Activated CD4-positive, alpha-beta T cell treated with anti-CD3 and anti-CD28 coated beads for 36 hours (primary cell): ENCODE measurements at places on chromosomes 3 and 15.

- no peak for DNase-seq
Measured at GRCh38 chr3:181752202-181752671, 40.5 kb downstream of the SOX2 start.

GRCh38 chr3:174158674-174159073 lies 700.5 kb upstream of the NAALADL2 start:
- DNase-seq, result no peak

- peak; percentile 56 for DNase-seq
Measured at GRCh38 chr3:149352556-149352955, 19.1 kb upstream of the TM4SF18 start.

DNA sequence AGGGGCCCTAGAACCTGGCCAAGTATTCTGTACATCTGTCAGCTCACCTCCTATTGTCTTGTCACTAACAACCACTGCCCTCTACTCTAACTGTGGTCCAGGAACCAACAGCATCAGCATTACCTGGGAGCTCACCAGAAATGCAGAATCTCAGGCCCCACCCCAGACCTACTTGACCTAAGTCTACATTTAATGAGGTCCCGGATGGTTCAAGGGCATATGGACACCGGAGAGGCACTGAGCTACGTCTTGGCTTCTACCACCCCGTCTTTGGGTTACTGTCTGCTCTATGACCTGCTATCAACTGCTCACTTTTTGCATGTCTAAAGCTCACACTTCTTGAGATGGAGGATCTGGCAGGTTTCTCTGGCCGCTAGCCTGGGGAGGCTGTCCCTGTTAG lies 8.1 kb downstream of the GALNT15 start:
- no peak for DNase-seq

DNA sequence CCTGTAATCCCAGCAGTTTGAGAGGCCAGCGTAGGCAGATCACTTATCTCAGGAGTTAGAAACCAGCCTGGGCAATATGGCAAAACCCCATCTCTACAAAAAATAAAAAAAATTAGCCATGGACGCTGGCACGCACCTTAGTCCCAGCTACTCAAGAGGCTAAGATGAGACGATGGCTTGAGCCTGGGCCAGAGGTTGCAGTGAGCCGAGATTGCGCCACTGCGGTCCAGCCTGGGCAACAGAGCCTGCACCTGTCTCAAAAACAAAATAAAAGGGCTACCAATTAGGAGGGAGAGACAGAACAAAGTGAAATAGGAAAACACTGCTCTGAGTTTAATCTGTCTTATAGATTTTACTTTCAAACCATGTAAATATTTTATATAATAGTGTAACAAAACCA lies 33.8 kb downstream of the MSL2 start:
- DNase-seq, result no peak

GRCh38 chr15:60351066-60351465 lies 46.7 kb downstream of the ANXA2 start:
- no peak for DNase-seq

DNA sequence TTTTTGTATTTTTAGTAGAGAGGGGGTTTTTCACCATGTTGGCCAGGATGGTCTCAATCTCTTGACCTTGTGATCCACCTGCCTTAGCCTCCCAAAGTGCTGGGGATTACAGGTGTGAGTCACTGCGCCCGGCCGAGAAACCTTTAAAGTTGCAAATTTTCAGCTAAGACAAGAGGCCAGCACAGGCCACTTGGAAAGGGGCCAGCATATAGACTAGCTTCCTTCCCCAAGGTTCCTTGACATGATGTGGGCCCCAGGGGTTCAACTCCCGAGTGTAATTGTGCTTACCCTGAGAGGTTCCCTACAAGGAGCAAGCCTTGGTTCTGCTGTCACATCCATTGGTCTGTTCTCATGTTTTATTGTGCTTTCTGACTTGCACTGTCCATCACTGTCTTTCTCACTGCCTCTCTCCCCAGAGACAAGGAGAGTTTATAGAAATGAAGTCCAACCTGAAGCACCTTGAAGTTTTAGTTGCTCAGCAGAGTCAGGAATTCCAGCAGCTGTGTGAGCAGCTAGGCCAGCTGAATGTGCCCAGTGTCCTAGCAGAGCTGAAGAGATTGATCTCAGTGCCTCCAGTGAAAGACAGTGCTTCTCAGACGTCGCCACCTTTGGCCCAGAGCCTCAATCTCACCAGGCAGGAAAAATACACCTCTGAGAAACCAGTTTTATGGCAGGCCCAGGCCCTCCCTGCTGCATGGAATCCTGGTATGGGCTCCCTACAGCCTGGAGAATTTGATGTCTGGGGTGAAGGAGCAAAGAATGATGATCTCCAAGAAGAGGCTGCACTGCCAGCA lies 21.1 kb downstream of the C3orf62 start:
- DNase-seq, result no peak

DNA sequence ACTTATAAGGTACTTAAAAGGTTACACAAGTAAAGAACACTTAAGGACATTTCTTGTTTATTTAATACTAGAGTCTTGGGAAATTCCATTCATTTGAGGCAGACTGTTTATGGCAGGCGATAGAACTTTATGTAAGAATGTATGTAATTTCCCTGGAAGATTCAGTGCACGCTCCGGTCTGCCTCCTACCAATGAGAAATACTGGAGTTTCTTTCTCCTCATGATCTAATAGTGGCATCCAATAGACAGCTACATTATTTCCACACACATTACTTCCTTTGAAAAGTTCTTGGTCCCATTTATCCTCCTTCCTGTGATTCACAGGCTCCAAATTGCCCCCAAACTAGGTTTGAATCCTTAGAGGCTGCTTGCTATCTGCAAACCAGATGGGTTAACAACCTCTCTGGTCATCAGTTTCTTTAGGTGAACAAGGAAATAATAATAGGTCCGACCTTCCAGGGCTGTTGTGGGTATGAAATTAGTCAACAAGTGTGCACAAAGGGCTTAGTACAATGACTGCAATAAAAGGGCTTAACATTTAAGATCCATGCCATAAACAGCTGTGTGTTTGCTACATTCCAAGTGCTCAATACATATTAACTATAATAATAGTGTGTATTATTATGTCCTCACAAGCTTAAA lies 30.7 kb downstream of the EIF4E3 start:
- DNase-seq, result no peak

- DNase-seq, result peak; percentile 50
Measured at GRCh38 chr15:62711691-62712454, 330.7 kb upstream of the TPM1 start.

GRCh38 chr15:32830241-32830640 lies 112.4 kb downstream of the GREM1 start:
- DNase-seq, result no peak

DNA sequence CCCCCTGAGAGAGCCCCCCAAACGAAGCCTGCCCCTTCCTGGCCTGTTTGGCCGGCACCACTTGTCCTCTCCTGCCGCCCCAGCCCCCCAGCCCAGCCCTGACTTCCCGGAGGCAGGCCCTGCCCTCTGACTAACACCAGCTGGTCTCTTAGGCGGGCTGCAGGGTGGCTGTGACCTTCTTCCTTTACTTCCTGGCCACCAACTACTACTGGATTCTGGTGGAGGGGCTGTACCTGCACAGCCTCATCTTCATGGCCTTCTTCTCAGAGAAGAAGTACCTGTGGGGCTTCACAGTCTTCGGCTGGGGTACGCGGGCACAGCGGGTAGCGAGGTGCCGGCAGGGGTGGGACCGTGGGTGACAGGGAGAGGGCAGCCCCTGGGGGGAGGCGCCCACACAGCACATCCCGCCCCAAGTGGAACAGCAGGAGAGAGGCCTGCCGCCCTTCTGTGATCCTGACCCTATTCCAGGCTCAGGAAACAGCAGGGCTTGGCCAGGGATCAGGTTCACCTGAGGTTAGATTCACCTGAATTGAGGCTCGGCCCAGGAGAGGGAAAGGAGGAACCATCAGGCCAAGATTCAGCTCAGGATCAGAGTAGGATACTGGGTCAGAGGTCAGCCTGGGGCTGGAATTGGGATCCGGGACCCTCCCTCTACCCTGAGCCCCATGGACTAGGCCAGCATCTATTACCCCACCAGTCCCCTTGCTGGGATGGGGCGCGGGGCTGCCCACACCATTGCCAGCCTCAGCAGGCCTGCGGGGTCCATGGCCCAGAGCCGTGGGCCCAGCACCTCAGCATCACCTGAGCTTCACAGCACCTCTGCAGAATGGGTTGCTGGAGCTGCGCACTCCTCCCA lies 21.9 kb downstream of the PTH1R start:
- no peak for DNase-seq

GRCh38 chr15:79373728-79374127 lies 58.4 kb upstream of the MINAR1 start:
- DNase-seq, result no peak

DNA sequence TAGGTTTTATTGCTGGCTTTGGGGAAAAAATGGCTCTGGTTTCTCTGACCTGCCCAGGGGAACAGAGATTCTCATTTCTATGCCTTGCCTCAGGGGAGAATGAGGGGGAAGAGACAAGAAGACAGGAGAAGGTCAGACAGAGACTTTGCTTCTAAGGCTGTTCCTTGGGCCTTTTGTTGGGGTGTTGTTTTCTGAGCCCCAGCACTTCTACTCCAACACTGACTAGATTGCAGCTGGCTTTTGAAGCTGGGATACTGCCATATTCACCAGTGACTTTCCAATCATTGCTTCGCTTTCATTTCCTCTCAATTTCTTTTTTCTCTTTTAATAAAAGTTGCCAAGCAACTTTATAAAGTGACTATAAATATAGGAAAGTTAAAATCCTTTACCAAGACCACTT lies 143.2 kb upstream of the ARHGEF26 start:
- DNase-seq, result no peak

DNA sequence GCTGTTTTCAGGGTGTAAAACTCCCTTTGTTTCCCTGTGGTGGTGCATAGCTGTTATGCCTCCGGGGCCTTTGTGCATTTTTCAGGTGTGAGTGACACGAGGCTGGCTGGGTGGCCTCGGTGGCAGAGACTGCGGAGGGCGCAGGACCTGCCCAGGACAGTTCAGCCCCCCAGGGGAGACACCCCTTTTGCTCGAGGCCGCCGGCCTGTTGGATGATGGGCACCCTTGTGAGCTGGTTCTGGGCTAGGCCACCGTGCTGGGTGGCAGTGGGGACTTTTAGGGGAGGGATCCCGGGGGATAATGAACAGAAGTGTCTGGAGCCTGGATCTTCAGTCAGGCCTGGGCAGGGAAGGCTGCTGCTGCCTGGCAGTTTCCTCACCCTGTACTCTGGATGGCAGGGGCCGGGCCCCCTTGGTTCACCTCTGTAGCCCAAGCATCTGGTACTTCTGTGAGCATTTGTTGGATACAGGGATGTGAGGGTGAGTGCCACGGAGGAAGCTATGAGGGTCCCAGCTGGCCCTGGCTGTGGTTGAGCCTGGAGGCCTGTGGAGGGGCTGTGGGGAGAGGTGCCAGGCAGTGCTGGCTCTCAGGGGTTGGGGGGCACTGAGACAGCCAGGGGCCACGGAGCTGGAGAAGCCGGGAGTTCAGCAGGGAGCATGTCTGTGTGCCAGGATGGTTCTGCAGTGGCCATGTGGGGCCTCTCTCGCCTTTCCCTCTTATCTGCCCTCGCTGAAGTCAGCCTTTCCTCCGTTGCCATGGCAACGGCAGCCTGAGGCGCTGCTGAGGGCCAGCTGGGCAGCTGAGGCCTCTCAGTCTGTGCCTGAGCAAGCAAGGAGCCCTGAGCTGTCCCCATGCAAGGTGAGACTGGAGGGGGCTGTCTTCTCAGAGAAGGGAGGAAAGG lies 49.0 kb downstream of the KY start:
- DNase-seq, result no peak

DNA sequence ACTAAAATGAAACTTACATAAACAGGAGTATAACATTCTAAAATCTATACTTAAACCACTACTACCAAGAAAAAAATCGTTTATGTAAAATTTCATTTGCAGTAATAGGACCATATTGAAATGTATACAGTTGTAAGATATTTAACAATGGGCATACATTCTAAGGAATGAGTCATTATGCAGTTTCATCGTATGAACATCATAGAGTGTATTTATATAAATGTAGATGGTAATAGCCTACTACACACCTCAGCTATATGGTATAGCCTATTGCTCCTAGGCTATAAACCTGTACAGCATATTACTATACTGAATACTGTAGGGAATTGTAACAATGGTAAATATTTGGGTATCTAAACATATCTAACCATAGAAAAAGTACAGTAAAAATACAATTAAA lies 79.5 kb downstream of the DPH6 start:
- DNase-seq, result no peak

- no peak for DNase-seq
Measured at GRCh38 chr3:73789825-73790444, 165.2 kb upstream of the PDZRN3 start.

GRCh38 chr15:71651750-71652186 lies 158.6 kb upstream of the NR2E3 start:
- DNase-seq, result peak; percentile 33

GRCh38 chr3:98589331-98590036 lies 3.9 kb downstream of the CPOX start:
- DNase-seq, result no peak

DNA sequence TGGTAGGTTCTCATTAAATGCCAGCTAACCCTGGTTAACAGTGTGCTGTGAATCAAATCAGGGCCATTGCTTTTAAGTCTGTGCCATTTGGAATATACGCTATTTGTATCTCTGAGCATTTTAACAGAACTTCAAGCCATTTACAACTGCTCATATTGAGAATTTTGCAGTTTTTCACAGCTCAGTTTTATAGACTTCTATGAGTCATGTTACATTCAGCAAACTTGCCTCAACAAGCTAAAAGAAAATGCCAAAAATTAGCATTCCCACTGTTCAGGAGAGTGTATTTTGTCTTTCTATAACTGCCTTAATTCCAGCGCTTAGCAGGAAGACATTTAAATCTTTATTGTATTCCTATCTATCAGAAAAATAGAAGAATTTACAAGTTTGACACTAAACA lies 196.4 kb downstream of the GBE1 start:
- no peak for DNase-seq
